ENCODE measurements at places on chromosomes 6 and 20. TPM values are rescaled to one million over a fixed set of nuclear protein-coding genes. Genes with fewer than 3 reads are reported as not detected.

GRCh38 chr6:74319292-74319691 lies 623.3 kb downstream of the CD109 start:
- DNase-seq, result no peak
- H3K36me3 ChIP-seq, result no peaks in the 10 kb centered on the region
- no peaks in the 10 kb centered on the region for H3K4me1 ChIP-seq
- no peak overlapping the region for H3K27ac ChIP-seq

WFDC5 gene
- total RNA-seq, result not detected

PRPH2 gene
- 0.35 TPM for total RNA-seq

DNA sequence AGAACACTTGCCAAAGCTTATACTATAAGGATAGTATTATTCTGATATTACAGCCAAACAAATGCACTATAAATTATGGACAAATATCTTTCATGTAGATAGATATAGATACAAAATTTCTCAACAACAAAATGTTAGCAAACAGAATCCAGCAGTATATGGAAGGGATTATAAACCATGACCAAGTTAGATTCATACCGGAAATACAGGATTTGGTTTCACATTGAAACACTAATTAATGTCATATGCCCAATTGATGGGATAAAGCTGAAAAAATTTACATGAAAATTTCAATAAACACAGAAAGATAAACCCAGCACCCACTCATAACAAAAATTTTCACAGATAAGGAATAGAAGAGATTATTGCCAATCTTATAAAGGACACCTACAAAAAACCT lies 770.3 kb upstream of the SLC35B3 start:
- H3K4me1 ChIP-seq, result no peaks in the 10 kb centered on the region
- no peaks in the 10 kb centered on the region for H3K36me3 ChIP-seq
- no peak for DNase-seq
- H3K27ac ChIP-seq, result no peak overlapping the region
- no peak overlapping the region for H3K4me3 ChIP-seq
- H3K27me3 ChIP-seq, result no peaks in the 10 kb centered on the region

ASCC3 gene
- total RNA-seq, result 41.1 TPM

GPX5 gene
- not detected for total RNA-seq

DNA sequence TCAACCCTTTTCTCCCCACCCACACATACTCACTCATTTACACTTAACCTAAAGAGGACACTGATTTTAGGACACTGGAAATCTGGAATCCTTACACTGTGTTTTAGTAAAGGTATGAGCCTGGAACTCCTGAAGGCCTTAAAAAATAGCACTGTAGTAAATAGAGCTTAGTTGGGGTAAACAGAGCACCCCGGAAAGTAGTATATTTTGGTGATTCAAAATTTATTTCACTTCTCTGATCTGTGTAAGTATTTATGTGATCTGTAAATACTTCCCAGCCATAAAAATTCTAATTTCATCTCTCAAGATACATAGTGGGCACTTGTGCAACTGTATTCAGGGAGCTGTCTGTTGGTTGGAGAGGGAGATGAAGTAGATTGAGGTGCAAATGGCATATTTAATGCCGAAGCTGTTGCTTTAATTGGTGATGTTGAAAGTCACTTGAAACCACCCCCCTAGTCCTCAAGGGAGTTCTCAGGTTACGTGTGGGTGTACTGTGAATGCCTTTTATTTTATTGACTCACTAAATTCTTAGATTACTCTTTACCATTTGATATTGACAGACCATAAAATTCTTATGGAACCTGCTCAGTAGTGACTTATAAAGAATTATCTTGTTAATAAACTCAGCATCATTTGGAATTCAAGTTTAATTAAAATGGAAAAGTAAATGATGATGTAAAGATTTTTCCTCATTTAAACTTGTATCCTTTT lies 154.9 kb downstream of the SOX4 start:
- H3K36me3 ChIP-seq, result peaks cover 47% of the 10 kb centered on the region
- peaks cover 6% of the 10 kb centered on the region for H3K4me1 ChIP-seq
- peak overlapping the region; percentile 76 for H3K27ac ChIP-seq
- no peaks in the 10 kb centered on the region for H3K27me3 ChIP-seq
- peak overlapping the region; percentile 4 for H3K4me3 ChIP-seq

EMILIN3 gene
- total RNA-seq, result 8.1 TPM

DAAM2 gene
- total RNA-seq, result 1.2 TPM

DNA sequence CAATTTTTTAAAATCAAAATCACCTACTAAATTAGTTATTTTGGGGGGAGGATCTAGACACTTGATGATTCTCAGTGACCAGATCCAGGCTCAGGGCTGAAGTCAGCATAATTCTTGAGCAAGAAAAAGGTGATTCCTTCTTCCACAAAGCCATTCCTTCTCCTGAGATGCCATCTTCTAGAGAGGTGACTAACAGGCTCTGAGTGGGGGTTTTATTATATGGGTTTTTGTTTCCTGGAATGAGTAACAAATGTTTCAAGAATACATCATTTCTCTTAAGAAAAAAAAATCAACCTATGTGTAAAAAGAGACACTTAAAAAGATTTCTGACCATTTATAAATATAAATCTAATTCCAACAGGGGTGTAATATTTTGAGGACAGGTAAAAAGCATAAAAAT lies 154.3 kb downstream of the NFATC2 start:
- no peaks in the 10 kb centered on the region for H3K27me3 ChIP-seq
- no peak overlapping the region for H3K27ac ChIP-seq
- H3K4me3 ChIP-seq, result no peak overlapping the region
- DNase-seq, result no peak

SIRPB2 gene
- not detected for total RNA-seq

MLN gene
- not detected for total RNA-seq

DNA sequence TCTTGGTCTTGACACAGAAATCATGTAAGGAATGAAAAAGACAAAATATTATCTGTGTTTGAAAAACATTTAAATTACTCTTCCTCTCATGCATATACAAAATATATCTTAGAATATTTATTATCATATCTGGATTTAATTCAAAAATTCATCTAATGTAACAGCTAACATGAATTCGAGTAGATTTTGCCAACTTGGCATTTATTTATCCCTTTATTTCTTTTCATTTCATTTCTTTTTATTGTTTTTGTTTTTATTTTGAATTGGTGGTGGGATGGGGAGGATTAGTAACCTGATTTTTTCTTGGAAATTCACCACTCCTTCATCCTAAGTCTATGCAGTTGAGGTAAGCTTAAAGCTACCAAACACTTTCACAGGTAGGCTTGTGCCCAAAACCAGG lies 508.7 kb downstream of the EPHA7 start:
- no peak for DNase-seq
- H3K4me3 ChIP-seq, result no peak overlapping the region
- H3K4me1 ChIP-seq, result no peaks in the 10 kb centered on the region
- no peak overlapping the region for H3K27ac ChIP-seq

- DNase-seq, result no peak
- peaks cover 4% of the 10 kb centered on the region for H3K27me3 ChIP-seq
- H3K36me3 ChIP-seq, result no peaks in the 10 kb centered on the region
Measured at GRCh38 chr20:22369100-22369499, 215.3 kb downstream of the FOXA2 start.

DNA sequence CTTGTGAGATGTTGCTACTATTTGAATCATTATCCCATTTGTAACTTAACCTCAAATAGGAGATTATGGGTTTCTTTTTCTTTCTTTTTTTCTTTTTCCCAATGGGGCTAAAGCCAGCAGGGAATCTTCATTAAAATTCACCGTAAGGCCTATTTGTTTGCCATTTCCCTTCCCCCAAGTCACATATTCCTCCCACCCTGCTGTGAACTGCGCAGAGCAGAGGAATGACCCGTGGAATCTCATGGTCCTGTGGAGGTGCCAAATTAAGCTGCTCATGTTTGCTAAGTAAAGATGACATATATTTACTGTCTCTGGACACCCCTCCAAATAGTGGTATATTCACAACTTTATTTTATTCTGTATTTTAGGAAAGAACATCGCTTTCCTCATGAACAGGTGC lies 699.3 kb downstream of the RNF144B start:
- DNase-seq, result no peak
- H3K4me3 ChIP-seq, result no peak overlapping the region
- H3K27ac ChIP-seq, result no peak overlapping the region
